ENCODE measurements at places on chromosomes 7 and 10.

DNA sequence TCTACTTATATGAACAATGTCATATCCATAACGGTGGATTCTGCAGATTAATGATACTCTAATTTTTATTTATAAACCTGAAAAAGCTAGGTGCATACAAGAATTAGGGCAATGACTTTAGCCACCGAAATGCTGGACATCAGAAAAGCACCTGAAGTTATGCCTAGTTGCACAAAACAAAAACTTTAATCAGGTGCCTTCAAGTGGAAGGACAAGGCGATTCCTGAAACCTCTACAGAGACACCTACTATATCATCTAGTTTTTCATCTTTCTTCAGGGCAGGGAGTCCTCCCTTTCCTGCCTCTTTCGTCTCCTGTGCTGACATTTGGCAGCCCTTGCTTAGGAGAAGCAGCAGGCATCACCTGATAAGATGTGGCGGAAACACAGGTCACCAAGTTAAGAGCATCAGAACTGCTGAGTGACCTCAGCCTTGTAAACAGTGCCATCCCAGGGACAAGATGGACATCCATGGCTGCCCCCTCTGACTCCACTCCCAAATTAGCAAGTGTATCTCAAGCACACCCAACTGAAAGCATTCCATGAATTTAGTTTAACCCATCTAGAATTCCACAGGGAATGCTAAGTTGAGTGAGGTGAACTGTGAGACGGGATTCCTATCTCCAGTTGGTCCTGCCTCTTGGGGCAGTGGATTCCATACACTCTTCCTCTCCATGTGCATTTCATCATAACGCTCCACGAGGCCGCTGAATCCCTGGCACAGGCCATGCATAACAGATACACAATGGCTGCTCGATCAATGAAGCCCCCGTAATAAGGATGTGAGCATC is 5.8 kb downstream of the ITPRIP start:
- no peak for DNase-seq

DNA sequence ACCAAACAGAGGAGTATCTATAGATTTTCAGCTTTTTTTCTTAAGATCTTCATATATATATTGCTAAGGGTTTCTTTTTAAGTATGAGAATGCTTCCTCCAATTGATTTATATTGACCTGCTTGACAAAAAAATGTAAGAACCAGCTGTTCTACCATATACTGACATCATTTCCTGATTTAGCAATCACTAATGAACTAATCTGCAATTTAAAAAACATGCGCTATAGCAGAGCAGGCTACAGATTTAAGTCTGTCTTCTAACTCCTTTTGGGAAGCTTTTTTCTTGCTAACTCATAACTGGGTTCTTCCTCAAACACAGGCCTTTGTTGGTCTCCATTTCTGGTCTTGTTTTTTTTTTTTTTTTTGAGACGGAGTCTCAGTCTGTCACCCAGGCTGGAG is 33.2 kb downstream of the ABCC2 start:
- DNase-seq: no peak

- DNase-seq: no peak
Observed at GRCh38 chr7:47089461-47089860, 492.4 kb downstream of the TNS3 start.

DNA sequence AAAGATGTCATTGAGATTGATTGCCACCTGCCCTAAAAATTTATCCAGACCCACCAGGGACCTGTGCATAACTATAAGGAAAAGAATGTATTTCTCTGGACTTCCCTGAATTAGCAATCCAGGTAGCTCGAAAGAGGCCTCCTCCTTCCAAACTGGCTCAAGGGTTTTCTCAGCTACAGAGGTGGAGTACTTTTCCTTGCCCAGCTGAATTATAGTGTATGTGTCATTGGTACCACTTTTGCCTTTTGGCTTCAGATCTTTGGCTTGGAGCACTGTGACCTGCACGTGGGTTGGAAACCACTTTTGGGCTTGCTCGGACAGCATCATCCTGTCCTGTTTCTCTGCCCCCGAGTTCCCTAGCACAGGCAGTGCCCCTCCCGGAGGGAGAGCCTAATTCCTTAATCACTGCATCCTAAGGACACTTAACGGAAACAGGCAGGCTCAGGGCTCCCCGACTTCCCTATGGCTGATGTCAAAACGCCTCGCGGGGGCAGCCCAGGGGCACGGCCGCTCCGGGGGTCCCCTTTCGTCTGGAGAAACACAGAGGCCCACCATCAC is 825 bp downstream of the RAB11FIP2 start:
- peak; percentile 11 for DNase-seq

GRCh38 chr7:133479456-133480065 is 226.7 kb downstream of the EXOC4 start:
- DNase-seq: no peak

GRCh38 chr10:44339218-44339617 is 45.7 kb downstream of the CXCL12 start:
- DNase-seq: no peak

GRCh38 chr7:20491284-20491683 is 124.2 kb upstream of the ABCB5 start:
- DNase-seq: no peak

- DNase-seq: no peak
Observed at GRCh38 chr10:70337201-70337651, 45.2 kb downstream of the LRRC20 start.

DNA sequence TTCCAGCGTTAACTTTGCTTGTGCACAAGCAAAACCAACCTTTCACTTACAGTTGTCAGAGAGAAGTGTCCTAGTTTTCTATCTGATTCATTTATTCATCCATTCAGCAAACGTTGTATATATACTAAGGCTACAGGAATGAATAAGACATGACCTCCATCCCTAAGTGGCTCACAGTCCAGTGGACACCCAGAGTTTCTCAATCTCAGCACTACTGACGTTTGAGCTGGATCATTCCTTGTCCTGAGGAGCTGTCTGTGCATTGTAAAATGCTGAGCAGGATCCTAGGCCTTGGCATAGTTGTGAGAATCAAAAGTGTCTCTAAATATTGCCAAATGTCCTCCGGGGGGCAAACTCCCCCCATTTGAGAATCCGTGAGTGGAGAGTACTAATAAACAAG is 166.7 kb upstream of the PRKCQ start:
- no peak for DNase-seq

GRCh38 chr7:46970476-46970875 is 611.4 kb downstream of the TNS3 start:
- no peak for DNase-seq

- no peak for DNase-seq
Observed at GRCh38 chr10:21733710-21734109, 199.7 kb downstream of the MLLT10 start.

- DNase-seq: no peak
Observed at GRCh38 chr7:149838992-149839408, 825 bp downstream of the ZNF862 start.

DNA sequence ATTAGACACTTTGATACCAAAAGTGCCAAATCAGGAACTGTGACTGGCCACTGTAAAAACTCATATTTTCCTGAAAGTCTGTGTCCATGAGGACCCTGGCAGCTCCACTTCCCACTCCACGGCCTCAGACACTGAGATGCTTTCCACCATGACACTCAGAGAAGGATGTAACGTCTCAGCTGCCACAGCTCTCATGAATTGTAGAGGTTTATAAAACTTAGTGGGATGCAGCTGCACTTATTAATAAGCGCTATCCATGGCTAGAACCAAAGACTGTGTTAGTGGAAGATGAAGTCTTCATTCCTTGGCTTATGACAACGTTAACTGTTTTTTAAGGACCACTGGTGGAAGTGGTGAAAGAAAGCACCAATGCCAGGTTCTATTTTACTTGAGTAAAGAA is 121.0 kb downstream of the ITIH5 start:
- DNase-seq: no peak

GRCh38 chr7:39735903-39736302 is 112.5 kb downstream of the RALA start:
- no peak for DNase-seq

DNA sequence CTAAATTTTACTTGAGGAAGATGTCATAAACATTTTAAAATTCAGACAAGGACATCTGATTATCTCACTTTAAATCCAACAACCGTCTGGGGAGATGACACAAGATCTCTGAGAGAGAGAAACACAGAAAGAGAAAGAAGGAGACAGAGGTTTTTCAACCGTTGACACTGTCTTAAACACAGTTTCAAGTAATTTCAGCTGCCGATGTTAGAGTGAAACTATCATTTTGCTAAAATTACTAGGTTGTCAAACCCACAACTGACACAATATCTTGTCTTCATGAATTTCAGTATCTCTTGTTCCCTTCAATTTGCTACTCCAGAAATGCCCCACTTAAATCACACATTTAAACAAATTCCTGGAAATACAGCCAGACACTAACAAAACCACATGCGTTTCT is 174.8 kb downstream of the RAPGEF5 start:
- DNase-seq: no peak

DNA sequence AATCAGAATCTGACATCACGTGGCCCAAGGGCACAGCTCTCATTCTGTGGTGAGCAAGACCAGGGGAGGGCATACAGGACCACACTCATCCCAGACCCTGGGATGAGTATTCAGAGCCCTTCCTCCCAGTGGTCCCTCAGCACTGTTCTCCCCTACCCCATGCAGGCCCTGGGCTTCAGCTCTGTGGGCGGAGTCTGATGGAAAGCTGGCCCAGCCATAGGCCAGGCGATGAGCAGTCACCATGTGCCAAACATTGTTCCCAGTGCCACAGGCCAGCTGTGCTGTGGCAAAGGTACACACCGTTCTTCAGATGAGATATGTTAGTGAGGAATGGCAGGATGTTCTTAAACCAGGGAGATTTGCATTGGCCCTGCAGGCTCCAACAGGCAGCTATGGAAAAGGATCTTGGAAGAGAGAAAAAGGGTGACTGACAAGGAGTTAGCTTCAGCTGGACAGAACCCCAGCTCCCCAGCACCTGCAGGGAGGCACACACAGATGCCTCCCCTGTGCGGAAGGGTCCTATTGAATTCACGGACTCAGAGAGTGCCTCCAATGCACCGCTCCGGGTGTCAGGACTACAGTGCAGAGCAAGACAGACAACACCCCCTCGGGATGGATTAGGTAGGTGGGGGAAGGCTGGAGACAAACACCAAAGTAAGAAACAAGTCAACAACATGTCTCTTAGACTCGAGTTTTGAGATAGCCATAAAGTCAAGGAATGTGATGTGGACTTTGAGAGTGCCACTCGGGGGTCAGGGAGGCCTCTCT is 596.0 kb upstream of the MGMT start:
- DNase-seq: no peak

DNA sequence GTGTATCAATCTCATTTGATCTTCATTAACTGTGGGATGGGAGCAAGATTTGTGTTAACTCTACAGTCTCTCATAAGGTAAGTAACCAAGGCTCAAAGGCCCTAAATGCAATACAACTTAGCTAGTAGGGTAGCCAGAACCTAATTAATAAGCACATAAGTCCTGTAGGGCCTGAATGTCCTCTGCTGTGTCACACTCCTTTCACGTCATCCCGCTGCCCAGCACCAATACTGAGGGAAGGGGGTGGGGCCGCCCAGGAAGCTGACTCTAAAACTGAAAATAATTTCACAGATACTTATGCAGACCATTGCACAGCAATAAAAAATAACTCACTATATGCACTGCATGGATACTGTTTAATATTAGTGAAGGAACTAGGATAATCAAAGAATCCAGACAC is 13.7 kb downstream of the CCDC6 start:
- peak; percentile 31 for DNase-seq
